Stimulated activated naive CD4-positive, alpha-beta T cell treated with Interleukin-2 at 50 U/mL for 16 hours (primary cell): ENCODE measurements at places on chromosomes 13 and 19.

GRCh38 chr13:110331362-110331761 lies 24.3 kb downstream of the COL4A2 start:
- DNase-seq, result no peak

- DNase-seq, result no peak
These were observed 60.7 kb downstream of the SLC6A16 start for GRCh38 chr19:49264258-49264657.

- DNase-seq, result no peak
These were observed 233.9 kb downstream of the LMO7 start for GRCh38 chr13:75869981-75870380.

DNA sequence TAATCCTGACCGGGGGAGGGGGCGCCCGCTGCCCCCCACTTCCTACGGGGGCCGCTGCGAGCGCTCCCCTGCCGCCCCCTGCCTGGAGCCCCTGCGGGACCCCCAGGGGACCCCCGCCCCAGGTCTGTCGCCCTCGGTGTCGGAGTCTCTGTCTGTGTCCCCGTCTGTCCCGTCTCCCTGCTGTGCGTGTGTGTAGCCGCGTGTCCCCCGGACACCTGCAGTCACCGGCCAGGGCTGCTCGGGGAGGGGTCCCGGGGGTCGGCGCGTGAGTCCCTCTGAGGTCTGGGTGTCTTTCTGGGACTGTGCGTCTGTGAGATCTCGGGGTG lies 7.7 kb upstream of the NFIC start:
- DNase-seq, result no peak
